H9 (cell line): ENCODE measurements at places on chromosomes 6 and 20. TPM values are rescaled to one million over a fixed set of nuclear protein-coding genes. Genes with fewer than 3 reads are reported as not detected.
A peak's percentile ranks its signal among the peaks of the same experiment; 100 is the strongest.

- DNase-seq = peak; percentile 90
Measured at GRCh38 chr20:1900321-1900801, 5.2 kb downstream of the SIRPA start.

GRCh38 chr6:38505826-38506225, 133.9 kb downstream of the BTBD9 start:
- no peak for DNase-seq

- no peak for DNase-seq
Measured at GRCh38 chr6:3535776-3536435, 79.1 kb upstream of the SLC22A23 start.

- no peak for DNase-seq
Measured at GRCh38 chr6:140253096-140253495, 878.6 kb upstream of the CITED2 start.

DNA sequence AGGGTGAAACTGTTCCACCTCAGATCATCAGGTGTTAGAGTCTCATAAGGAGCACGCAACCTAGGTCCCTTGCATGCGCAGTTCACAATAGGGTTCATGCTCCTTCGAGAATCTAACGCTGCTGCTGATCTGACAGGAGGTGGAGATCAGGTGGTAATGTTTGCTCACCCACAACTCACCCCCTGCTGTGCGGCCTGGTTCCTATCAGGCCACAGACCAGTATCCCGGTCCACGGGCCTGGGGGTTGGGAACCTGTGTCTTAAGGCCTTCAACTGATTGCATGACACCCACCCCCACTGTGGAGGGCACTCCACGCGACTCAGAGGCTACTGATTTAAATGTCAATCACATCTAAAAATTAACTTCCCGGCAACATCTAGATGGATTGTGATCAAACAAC, 411.2 kb upstream of the SULF2 start:
- no peak for DNase-seq

The LY6G6F gene
- not detected in 2 replicates for total RNA-seq

The CDH4 gene
- total RNA-seq = 3.0 and 3.2 TPM in 2 replicates

The SLCO4A1 gene
- total RNA-seq = 8.4 and 9.4 TPM in 2 replicates

DNA sequence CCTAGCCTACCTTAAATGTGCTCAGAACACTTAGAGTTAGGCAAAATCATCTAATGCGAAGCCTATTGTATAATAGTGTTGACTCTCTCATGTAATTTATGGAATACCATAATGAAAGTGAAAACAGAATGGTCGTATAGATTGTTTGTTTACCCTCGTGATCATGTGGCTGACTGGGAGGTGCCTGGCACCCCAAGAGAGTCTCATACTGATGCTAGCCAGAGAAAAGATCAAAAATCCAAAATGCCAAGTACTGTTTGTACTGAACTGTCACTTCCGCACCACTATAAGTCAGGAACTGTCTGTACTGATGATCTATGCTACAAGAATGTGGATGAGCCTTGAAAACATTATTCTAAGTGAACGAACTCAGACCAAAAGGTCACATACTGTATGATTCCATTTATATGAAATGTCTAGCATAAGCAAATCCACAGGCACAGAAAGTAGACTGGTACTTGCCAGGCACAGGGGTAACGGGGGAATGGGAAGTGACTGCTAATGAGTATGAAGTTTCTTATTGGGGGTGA, 22.4 kb downstream of the ZMYND8 start:
- DNase-seq = no peak

The TFAP2D gene
- total RNA-seq = not detected in 2 replicates

DNA sequence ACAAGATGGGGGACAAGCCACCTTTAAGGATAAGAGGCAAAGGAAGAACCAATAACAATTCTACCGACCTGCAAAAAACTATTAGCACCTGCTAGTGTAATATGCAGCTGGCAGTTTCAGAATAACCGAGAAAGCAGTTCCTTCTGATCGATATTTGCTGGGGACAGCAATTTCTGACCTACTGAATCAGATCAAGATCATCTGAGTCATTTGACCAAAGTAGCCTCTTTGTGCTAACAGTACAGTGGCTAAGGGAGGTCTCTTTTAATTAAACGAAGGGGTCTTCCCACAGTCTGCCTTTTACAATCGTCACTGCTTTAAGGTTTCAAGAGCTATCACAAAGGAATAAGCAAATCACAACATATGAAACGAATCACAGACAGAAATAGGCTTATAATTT, 318.9 kb downstream of the BTBD9 start:
- DNase-seq = no peak

DNA sequence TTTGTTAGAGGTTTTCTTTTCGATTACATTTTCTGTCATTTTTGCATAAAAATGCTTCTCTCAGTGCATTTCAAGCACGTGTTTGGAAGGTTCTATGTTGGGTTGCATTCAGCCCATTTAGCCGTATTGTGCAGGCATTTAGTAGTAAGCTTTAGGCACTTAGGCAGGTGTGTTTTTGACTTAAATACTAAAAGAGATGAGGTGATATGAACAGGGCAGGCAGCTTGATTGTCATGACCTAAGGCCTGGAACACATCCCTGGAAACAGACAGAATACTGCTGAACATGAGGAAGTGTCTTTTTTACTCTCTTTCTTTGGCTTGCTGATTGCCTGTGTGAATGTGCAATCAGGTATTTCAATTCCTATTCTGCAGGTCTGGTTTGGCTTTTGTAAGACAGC, 610.5 kb upstream of the MAN1A1 start:
- no peak for DNase-seq

DNA sequence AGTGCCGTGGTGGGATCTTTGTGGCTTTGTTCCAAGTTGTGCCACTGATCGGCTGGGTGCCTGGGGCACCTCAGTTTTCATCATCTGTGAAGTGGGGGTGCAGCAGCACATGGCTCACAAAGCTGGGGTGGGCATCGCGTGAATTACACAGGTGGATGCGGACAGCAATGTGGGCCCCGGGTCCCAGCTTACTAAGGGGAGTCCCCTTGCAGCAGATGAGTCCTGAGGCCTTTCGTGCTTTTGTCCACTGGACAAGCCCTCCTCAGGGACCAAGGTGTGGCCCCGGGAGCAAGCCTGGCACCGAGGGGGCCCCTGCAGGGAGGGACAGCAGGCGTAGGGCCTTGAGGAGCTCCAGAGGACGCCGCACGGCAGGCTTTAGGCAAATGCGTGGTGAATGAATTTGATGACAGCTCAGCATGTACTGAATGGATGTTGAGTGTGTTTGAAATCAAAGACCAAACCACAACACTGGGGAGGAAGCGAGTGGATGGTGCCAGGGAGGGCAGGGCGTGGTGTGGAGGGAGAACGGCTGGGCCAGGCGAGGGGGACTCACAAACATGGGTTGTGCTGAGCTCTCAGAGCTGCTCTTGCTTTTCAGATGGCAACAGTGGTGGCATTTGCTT, 53.2 kb downstream of the IRF4 start:
- peak; percentile 16 for DNase-seq

GRCh38 chr6:35428421-35429149, 23.6 kb upstream of the FANCE start:
- DNase-seq = no peak

- no peak for DNase-seq
Measured at GRCh38 chr6:100171533-100172321, 177.7 kb upstream of the MCHR2 start.

The DLK2 gene
- total RNA-seq = 0.57 and 0.96 TPM in 2 replicates

- no peak for DNase-seq
Measured at GRCh38 chr6:45195137-45195536, 133.0 kb upstream of the RUNX2 start.

The CD24 gene
- total RNA-seq = 1,507 and 1,551 TPM in 2 replicates

The NOL7 gene
- total RNA-seq = 70.5 and 72.1 TPM in 2 replicates

DNA sequence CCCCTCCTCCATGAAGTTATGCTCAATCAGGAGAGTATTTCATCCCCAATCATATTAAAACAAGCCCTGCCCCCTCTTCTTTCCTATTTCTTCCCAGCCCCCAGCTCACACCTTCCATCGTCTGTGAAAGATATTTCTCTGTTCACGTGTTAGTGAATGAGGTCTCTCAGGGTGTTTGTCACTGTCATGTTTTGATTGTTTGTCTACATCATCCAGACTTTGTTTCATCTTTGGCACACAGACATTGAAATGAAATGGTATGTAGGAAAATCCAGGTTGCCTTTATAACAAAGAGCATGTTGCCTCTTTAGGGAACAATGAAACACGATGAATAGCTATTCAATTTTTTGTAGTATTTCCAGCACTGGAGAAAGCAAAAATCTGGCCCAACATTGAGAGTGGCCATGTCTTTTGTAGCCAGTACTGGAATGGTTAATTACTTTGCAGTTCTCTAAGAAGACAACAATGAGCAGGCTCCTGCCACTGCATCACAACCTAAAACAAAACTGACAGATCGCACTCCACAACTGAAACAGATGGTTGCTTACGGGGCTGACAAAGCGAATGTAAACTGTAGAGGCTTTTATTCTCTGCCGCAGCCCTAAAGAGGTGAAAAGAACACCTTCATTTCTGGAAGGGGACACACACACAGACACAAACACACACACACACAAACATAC, 543.6 kb upstream of the CITED2 start:
- no peak for DNase-seq

GRCh38 chr20:1119128-1119505, 715 bp downstream of the PSMF1 start:
- DNase-seq = no peak

GRCh38 chr20:37886851-37887297, 16.1 kb upstream of the VSTM2L start:
- DNase-seq = no peak

- DNase-seq = no peak
Measured at GRCh38 chr6:101486124-101486523, 92.6 kb downstream of the GRIK2 start.

GRCh38 chr6:25124216-25124715, 154.9 kb upstream of the CARMIL1 start:
- DNase-seq = no peak

DNA sequence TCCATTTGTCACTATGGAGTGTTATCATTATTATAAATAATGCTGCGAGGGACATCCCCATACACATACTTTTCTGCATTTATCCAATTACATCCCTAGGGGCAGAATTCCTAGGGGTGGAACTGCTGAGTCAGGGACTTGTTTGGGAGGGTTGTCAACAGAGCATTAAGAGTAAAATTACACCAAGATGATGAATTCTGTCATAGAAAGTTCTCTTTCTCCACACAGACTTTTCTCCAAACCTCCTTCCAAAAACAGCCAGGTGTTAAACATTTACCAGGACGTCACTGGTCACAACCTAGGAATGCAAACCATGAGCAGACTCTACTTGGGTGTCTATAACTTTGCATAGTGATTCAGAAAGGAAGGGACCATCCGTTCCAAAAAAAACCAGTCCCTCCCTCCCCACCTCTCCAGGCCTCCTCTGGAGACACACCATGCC, 95.5 kb downstream of the PRND start:
- no peak for DNase-seq

- DNase-seq = peak; percentile 82
Measured at GRCh38 chr6:157831424-157832249, 8.6 kb downstream of the SNX9 start.

DNA sequence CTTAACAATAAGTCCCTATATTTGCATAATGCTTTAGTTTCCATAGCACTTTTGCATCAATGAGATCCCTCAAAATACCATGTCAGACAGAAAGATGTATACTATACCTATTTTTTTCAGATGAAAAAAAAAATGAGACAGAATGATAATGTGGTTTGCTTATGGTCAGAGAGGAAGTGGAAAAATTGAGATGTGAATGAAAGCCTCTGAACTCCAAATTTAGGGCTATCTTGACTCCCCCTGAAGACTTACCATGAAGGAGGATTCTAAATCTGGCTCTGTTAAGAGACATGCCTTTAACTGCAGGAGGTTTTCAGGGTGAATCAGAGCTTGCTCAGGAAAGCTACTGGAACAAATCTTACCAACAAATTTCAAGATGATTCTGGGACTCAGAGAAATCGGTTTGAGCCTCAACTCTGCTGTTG, 176.2 kb downstream of the ISM1 start:
- DNase-seq = no peak

The APOM gene
- 3.6 and 3.9 TPM in 2 replicates for total RNA-seq

The CDSN gene
- total RNA-seq = not detected in 2 replicates

GRCh38 chr6:27608916-27609883, 136.3 kb upstream of the ZNF184 start:
- peak; percentile 68 for DNase-seq

- no peak for DNase-seq
Measured at GRCh38 chr6:2839195-2839981, 2.3 kb downstream of the SERPINB1 start.

DNA sequence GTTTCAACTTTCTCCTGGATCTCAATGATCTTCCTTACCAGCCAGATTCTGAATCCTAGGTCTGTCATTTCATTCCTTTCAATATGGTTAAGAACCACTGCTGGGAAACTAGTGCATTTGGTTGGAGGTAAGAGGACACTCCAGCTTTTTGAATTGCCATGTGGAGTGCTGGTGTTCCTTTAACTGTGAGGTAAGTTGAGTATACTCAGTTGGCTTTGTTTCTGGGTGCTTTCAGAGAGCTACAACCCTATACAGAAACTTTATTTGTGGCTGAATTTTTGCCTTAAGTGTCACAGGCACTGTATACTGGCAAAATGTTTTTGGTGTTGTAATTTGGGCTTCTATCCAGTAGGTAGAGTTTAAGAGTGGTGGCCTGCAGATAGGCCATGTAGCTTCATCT, 175.8 kb downstream of the TBC1D32 start:
- DNase-seq = no peak

- no peak for DNase-seq
Measured at GRCh38 chr6:57097596-57097995, 7.6 kb downstream of the ZNF451 start.

DNA sequence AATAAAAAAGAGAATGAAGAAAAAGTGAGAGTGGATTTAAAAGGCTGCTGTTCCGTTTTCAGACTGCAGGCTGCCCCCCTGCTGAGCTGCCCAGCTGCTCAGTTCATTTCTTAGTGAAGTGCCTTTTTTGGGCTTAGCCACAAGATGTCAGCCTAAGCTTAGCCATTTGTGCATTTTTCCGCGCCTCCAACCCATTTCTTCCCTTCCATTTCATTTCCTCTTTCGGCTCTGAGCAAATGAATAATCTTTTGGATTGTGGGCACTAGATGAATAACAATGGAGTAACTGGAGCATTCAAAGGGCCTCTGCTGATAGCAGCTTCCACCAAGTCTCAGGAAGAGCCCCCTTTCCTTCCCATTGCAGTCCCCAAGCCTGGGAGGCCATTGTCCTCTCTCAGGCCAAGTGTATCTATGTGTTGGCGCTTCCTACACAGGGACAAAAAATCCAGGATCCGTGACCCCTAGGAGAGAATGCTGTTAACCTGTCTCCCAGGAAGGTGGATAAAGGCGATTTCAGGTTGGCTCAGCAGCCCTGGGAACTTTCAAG, 83.5 kb upstream of the SPTLC3 start:
- peak; percentile 66 for DNase-seq
